M059J (cell line): ENCODE measurements at places on chromosomes 11 and 22. TPM values are rescaled to one million over a fixed set of nuclear protein-coding genes. Genes with fewer than 3 reads are reported as not detected.

PLAAT5 gene
- total RNA-seq = not detected in 2 replicates

TBX1 gene
- total RNA-seq = 0.10 TPM in 1 of 2 replicates, not detected in the other

BARX2 gene
- not detected in 2 replicates for total RNA-seq

PDE3B gene
- total RNA-seq = not detected in 2 replicates

PNPLA3 gene
- total RNA-seq = 9.4 and 11.8 TPM in 2 replicates

SMTNL1 gene
- total RNA-seq = not detected in 2 replicates
